Calu3 (cell line): ENCODE measurements at places on chromosomes 6 and 20. TPM values are rescaled to one million over a fixed set of nuclear protein-coding genes. Genes with fewer than 3 reads are reported as not detected.

The AGER gene
- 14.3 and 14.4 TPM in 2 replicates for total RNA-seq

The OR2J3 gene
- total RNA-seq, result not detected in 2 replicates

The ADGB gene
- total RNA-seq, result not detected in 2 replicates

The SNX3 gene
- 132 and 158 TPM in 2 replicates for total RNA-seq

The FAM83C gene
- 0.12 TPM in 1 of 2 replicates, not detected in the other for total RNA-seq

The OR12D3 gene
- not detected in 2 replicates for total RNA-seq

The FAM209B gene
- not detected in 2 replicates for total RNA-seq

The OGFRL1 gene
- total RNA-seq, result 18.2 and 21.0 TPM in 2 replicates

The IMPG1 gene
- total RNA-seq, result not detected in 2 replicates

The CTSZ gene
- total RNA-seq, result 158 and 183 TPM in 2 replicates

The COL19A1 gene
- not detected in 2 replicates for total RNA-seq
